MG63 (cell line): ENCODE measurements at places on chromosomes 5 and 9.

DNA sequence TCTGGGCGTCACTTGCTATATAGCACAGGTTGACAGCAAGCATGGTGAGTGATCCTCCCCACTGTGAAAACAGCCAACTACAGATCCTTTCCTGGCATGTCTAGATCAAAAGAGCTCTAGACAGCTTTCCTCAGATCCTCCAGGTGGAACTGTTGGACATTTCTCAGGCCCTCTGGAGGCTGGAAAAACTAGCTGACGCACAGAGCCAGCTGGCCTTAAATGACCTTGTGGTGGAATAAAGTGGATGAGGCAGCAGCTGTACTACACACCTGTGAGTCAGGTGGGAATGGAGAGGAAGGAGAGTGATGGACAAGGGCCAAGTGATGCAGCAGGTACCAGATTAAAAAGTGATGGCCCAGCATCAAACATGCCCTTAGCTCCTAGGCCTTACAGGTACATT lies 172.7 kb downstream of the TRIM32 start:
- no peak for DNase-seq

GRCh38 chr9:98517761-98518160 lies 191.0 kb downstream of the GABBR2 start:
- no peak for DNase-seq

- DNase-seq, result no peak
Measured at GRCh38 chr9:72415163-72415562, 50.2 kb upstream of the ZFAND5 start.

GRCh38 chr9:97645720-97646119 lies 12.1 kb downstream of the NCBP1 start:
- no peak for DNase-seq

GRCh38 chr9:130891688-130892476 lies 4.7 kb downstream of the QRFP start:
- DNase-seq, result no peak

- peak; percentile 73 for DNase-seq
Measured at GRCh38 chr5:103526164-103526915, 36.2 kb downstream of the NUDT12 start.

- DNase-seq, result no peak
Measured at GRCh38 chr5:127586811-127587210, 62.1 kb upstream of the CTXN3 start.

DNA sequence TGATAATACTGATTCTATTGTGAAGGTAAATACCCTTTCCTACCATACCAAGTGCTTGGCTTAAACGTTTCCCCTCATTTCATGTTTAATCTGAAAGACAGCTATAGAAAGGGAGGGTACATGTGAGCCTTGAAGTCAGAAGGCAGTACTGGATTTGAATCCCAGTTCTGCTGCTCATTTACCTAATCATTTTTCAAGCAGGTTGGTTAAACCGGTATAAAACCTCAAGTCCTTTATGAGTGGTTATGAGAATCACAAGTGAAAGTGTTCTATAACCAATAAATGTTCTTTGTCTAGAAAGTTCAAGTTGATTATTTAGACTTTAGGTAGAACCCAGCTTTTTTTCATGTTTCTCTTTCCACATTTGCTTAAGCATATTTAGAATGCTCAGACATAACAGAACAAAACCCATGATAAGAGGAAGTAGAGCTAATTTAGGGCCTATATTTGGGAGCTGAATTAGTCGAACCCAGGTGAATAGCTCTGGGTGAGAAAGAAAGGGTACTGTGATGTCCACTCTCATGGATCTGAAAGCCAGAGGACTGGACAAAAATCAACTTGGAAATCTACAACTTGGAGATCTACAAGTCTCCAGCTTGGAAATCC lies 29.7 kb upstream of the F2RL2 start:
- no peak for DNase-seq

DNA sequence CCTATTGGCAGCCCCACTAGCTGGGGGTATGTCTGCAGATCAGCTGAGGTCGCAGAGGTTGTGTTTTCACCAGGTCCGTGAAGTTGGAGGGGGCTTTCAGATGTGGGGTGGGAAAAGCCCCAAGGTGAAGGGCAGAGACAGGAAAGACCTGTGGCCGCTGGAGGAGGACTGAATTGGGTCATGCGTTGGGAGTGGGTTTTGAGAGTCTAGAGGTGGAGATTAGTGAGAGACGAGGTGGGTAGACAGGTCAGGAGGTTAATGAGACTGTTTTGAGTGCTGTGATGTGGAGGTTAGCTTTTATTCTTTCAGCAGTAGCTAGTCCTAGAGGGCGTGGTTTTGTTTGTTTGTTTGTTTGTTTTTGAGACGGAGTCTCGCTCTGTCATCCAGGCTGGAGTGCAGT lies 10.3 kb downstream of the SNX30 start:
- DNase-seq, result no peak

GRCh38 chr5:59180515-59180914 lies 597.6 kb downstream of the RAB3C start:
- DNase-seq, result no peak

- DNase-seq, result peak; percentile 9
Measured at GRCh38 chr5:67206929-67207328, 10.3 kb upstream of the CD180 start.

- no peak for DNase-seq
Measured at GRCh38 chr9:97774673-97775072, 77.5 kb upstream of the XPA start.

GRCh38 chr9:6195714-6196360 lies 19.8 kb upstream of the IL33 start:
- DNase-seq, result no peak

DNA sequence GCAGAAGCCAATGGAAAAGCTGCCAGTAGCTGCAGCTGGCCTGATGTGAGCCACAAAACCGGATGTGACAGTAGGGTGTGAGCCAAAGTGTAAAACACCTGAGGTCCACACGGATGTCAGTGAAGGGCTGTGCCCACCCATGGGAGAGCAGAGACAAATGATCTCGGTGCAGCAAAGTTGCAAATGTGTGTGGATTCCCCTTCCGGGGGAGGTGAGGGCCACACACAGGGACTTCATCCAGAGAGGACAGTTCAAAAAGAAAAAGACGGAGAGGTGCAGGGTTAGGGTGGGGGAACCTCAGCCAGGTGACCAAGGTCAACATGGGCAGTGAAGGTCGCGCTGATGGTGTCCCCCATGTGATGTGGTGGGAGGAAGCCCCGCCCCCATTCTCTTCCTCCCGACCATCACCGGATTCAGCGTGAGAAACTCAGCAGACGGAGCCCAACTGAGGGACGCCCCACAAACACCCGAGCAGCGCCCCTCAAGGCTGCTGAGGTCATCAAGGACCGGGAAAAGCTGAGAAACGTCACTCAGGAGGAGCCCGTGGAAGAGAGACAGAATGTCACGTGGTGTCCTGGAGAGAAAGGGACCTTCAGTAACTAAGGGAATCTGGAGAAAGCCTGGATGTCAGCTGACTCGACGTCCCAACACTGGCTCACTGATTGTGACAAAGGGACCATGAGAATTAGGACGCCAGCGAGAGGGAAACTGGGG lies 11.4 kb upstream of the PTGDS start:
- no peak for DNase-seq

DNA sequence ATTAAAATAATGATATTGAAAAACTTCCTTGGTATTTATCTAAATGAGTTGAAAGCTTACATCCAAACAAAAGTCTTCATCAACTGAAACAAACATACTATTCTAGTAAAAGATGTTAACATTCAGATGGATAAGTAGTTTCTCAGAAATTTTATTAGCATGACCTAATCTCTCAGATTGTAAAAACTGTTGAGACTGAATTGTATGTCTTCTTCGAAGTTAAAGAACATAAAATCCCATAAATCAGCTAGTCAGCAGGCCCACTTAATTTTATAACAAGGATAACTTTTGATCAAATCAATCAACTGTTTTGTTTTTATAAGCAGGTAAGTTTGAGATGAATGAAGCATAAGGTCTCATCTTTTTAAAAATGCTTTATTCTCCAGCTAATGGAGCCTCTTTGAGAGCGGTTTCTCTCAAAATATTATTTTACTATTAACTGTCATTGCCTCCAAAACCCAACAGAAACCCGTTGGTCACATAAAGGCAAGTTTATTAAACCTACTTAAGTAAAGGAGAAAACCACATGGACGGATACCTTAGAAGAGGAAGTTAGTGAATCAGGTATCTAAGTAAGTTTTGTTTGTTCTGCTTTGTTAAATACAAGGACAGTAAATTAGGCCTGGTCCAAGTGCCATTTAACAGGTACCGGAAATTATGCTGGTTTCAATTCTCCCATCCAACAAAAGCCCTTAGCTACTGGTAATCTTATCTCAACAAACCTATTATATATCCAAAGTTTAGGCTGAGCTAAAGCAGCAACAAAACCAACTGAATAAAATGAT lies 457.0 kb downstream of the PDE4D start:
- no peak for DNase-seq

DNA sequence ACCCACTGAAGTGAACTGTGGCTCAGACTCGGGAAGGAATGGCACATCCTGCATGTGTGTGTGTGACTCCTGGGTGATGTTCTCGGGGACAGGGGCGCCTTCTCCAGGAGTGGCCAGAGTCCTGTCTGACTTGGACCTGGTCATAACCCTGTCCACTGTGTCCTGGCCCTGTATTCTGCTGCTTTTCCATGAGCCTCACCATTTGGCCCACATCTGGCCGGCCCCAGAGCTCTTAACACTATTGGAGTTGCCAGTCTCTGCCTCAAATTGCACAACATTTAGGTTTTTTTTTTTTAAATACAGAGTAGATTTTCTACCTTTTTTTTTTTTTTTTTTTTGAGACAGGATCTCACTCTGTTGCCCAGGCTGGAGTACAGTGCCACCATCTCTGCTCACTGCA lies 278.3 kb upstream of the TUT7 start:
- no peak for DNase-seq

GRCh38 chr5:153745778-153746395 lies 255.4 kb downstream of the GRIA1 start:
- no peak for DNase-seq

DNA sequence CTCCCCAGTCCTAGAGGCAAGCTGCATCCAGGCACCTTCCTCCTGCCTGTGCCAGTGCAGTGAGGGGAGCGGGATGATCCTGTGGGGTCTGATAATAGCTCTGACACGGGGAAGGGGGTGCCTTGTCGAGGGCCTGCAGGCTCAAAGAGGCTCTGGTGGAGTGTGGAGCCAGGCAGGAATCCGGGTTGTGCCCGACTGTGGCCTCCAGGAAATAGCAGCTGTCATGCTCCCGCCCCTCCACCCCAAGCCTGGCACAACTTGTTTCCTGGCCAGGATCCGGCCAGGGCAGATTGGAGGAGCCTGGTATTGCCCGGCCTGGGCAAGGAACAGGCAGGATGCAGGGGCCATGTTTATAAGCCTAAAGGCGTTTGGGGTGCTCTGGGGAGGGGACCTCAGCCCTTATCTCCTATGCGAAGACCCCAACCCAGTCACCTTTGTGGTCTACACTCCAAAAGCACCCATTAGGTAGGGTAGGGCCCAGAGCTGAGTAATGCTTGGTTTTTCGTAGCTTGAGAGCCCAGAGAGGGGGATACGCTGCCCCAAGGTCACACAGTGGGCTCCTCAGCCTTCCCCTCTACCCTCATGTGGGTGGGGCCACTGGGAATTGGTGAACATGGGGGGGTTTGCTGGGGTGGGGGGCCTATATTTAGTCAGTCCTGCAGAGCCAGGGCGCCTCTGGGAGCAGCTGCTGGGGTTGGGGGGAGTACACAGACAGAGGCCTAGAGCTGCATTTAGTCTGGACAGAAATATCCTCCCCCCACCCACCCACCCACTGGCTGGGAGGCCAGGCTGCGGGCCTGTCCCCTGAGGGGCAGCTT lies 12.2 kb downstream of the CXXC5 start:
- DNase-seq, result peak; percentile 98

DNA sequence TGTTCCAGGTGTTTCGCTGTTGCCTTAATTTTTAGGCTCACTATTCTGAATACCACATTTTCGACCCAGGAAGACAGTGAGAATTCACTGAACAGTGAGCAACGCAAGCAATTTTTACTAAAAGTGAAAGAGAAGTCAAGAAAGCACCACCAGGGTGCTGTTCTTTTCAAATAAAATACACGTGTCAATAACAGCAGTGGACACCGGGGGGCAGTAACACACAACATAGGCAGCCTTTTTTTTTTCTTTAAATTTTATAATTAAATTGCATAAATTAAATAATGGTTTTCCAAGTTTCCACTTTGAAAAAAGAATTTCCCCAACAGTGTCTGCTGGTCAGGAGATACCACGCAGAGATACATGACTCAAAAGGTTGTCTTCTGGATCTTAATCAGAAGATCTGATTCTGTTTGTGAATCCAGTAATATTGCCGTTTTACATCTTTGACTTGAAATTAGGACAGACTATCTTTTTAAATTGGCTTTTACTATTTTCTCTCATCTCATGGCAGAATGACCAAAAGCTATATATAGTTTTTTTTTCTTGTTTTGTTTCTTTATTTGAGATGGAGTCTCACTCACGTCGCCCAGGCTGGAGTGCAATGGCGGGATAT lies 47.1 kb upstream of the SH3GL2 start:
- DNase-seq, result peak; percentile 22

DNA sequence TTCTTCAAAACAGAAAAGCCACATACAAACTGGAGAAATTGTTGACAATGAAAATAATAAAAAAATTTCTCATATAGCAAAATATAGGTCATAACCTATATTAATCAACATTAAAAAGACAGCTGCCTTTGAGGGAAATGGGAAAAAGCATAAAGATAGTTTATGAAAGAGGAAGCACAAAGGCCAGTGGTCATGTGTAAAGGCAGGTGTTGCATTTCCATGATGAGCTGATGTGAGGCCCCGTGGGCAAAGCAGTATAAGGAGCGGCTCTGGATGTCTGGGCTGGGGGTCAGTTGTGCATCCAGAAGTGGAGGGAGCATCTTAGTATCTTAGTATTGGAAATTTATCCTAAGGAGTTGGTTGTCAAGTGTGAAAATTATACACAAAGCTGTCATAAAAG lies 18.3 kb downstream of the NDUFS6 start:
- DNase-seq, result no peak

- DNase-seq, result no peak
Measured at GRCh38 chr5:87770016-87770570, 357.4 kb upstream of the CCNH start.

GRCh38 chr5:74099538-74100267 lies 473.7 kb downstream of the ARHGEF28 start:
- DNase-seq, result no peak

GRCh38 chr5:172765766-172766286 lies 5.2 kb downstream of the DUSP1 start:
- DNase-seq, result no peak

- no peak for DNase-seq
Measured at GRCh38 chr9:2913026-2913425, 69.1 kb upstream of the PUM3 start.

DNA sequence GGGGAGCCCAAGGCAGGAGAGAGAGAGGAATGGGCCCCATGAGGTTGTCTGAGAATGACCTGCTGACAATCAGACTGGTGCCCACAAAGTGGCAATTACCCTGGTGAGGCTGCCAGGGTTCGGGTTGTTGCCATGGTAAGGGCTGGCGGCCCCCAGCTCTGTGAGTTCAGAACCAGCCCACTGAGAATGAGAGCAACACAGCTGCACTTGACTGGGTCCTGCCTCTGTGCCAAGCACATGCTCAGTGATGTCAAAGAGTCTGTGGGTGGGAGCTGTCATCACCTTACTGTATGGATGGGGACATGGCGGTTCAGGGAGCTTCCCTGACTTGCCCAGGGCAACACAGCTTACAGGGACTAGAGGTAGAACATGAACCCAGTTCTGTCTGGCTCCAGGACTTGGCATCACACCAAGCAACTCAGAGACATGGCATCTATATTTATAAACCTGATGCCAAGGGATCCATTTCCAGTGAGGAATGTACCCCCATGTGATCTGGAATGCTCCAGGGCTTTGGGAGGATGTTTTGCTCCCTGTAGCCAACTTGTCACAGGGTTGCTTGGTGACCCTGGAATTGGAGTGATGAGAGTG lies 38.2 kb upstream of the TEX48 start:
- DNase-seq, result peak; percentile 58

- no peak for DNase-seq
Measured at GRCh38 chr5:113124914-113125313, 148.3 kb downstream of the DCP2 start.
